ENCODE measurements at places on chromosomes 12 and 14.

- no peak for DNase-seq
Measured at GRCh38 chr14:38705220-38705619, 397.8 kb downstream of the SEC23A start.

DNA sequence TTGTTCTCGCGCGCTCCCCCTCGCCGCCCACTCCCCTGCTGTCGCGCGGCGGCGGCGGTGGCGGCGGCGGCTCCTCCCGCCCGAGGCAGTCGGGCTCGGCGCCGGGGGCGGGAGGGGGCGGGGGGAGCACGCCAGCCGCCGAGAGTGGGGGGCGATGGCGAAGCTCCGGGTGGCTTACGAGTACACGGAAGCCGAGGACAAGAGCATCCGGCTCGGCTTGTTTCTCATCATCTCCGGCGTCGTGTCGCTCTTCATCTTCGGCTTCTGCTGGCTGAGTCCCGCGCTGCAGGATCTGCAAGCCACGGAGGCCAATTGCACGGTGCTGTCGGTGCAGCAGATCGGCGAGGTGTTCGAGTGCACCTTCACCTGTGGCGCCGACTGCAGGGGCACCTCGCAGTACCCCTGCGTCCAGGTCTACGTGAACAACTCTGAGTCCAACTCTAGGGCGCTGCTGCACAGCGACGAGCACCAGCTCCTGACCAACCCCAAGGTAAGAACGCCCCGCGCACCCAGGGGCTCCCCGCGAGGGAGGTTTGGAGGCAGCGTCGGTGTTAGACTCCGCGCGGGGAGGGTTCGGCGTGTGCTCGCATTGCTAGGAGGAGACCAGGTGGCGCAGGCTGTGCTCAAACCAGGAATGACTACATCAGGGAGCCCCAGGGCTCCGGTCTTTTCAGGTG, 629 bp downstream of the KCNMB4 start:
- DNase-seq = no peak

DNA sequence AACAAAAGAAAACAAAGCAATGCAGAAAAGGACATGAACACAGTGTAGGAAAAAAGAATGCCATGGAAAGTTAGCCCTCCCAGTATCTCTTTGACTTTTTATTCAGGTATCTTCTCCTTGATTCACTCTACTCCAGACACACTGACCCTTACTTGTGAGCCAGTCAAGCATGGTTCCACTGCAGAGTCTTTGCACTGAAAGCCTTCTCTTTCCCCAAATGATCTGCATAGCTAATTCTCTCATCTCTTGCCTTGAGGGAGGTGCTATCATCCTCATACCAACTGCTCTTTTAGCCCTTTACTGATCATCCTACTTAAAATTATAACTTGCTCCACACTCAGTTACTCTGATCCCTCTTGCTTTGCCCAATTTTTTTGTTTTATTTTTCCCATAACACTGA, 101.2 kb upstream of the SLC16A7 start:
- DNase-seq = no peak

DNA sequence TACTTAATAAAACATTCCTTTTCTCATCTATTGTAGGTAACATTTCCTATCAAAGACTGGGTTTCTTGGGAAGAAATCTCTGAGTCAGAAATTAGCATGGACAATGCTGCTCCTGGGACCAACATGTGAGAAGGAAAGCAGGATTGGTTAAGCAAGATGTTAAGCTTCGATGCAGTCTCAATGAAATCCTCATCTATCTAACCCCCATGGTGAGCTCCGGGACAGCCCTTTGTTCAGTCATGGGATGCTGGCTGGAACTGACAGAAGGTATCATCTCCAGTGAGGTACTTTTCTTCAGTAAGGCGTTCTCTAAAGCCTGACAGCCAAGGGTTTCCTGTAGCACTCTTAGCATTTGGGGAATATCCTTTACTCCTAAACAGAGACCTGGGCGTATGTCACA, 82.8 kb upstream of the SINHCAF start:
- DNase-seq = no peak

GRCh38 chr12:67288561-67288960, 19.4 kb downstream of the CAND1 start:
- DNase-seq = no peak

DNA sequence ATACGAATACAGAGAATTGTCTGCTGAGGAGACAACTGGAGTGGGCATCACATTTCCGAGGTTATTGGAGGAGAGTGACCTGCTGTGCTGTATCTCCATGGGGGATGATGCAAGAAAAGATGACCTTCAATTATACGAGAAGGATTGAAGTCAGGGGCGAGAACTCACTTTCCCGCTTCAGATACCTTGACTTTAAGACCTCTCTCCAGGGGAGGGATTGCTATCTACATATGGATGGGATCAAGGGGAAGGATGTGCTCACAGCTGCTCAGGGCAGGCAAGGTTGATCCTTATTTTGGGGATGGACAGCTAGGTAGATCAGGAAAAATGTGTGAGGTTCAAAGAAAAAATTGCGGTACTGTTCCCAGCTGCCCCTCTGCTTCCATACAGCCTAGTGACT, 24.4 kb downstream of the NEUROD4 start:
- DNase-seq = no peak

DNA sequence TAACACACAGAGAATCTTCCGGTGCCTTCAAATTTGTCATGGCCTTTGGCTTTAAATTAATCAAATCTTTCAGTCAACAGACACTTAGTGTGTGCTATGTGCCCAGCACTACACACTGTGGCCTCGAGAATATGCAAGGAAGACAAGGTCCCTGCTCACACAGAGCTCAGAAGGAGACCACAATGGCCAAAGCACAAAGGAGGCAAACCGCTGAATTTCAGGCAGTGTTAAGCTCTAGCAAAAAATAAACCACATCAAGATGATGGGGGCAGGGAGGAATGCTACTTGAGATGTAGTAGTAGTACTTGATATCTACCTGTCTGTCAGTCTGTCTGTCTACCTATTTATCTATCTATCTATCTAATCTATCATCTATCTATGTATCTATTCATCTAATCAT, 227.9 kb downstream of the TMEM132D start:
- no peak for DNase-seq

DNA sequence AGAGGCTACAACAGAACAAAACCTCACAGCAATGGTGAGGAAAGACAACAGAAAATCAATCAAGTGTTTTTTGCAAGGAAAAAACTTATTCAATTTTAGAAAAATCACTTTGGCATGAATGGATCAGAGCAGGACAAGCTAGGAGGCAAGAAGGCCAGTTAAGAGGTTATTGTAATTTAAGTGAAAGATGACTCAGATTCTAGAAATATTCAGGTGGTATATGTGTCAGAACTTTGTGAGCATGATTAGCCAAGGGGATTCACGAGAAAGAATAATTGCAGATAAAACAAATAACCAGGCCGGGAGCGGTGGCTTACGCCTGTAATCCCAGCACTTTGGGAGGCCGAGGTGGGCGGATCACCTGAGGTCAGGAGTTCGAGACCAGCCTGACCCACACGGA, 12.7 kb downstream of the GCH1 start:
- no peak for DNase-seq

DNA sequence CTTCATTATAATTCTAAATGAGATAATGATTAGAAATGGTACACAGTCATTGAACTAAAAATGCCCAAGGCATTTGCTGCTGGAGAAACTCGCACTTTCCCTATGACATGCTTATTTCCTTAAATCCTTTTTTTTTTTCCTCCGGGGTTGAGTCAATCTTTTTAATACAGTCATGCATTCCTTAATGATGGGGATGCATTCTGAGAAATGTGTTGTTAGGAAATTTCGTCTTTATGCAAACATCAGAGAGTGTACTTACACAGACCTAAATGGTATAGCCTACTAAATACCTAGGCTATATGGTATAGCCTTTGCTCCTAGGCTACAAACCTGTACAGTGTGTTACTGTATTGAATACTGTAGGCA, 29.8 kb upstream of the DACT1 start:
- DNase-seq = no peak

DNA sequence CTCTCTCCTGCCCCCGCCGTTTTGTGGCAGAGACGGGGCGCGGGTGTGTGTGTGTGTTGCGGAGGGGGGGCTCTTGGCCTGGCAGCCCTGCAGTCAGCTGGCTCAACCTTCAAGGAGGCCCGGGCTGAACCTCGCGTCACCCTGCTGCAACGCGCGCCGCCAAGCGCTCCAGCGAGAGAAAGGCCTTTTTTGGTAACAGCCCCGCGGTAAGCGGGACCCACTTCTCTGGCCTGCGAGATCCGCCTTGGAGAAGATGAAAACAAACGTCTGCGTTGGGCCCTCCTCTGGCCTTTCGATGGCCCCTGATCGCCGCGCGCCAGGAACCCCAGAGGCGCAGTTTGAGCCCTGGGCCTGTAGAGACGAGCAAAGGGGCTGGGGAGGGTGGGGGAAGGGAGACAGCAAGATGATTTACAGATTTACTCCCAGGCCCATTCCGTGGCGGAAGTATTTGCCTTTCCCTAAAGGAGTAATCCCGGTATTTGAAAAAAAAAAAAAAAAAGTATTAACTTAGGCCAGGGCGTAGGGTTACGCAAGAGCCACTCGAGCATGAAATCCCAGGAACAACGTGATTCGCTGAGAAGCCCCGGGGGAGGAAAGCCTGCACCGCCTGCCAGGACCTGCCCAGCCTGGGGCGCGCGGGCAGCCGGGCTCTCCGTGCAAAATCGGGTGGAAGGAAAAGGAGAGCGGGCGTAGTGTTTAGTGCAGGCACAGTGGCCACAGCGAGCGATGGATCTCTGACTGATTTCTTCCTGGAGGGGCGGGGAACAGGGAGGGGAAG, 4.5 kb upstream of the IRF2BPL start:
- DNase-seq = peak; percentile 66

DNA sequence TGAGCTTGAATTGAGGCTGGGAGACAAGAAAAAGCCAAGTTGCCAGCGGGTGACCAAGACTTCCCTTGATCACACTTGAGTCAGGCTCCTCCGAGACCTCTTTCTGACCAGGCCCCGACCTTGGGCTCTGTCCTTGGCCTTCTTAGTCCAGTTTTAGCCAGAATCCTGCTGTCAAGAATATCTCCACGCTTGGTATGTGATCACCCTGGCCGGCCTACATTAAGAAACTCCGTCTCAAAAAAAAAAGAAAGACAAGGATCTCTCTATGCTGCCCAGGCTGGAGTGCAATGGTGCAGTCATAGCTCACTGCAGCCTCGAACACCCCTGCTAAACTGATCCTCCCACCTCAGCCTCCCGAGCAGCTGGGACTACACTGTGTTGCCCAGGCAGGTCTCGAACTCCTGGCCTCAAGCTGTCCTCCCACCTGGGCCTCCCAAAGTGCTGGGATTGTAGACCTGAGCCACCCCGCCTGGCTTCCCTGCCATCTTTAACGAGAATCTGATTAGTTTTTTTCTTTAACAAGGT, 1.0 kb upstream of the ITPK1 start:
- DNase-seq = no peak

- DNase-seq = no peak
Measured at GRCh38 chr12:110538869-110539622, 36.9 kb downstream of the RAD9B start.

- DNase-seq = peak; percentile 8
Measured at GRCh38 chr14:57390806-57391516, 575 bp downstream of the NAA30 start.

DNA sequence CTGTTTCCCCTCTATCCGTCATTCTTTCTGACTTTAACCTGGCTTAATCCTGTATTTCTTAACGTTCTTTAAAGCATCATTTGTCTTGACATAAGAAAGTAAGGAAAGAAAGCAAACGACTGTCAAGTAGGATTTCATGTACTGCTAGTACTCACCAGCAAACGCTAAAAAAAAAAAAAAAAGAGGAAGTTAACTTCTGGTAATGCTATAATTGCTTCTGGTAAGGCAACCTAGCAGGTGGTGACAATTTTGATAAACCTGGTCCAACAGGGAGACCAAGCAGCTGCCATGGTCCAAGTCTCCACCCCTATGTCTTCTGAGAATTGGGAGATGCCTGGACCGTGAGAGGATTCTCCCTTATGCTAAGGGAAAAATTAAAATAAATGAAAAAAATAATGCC, 306.6 kb downstream of the DAD1 start:
- no peak for DNase-seq

GRCh38 chr14:91912035-91912434, 35.5 kb downstream of the FBLN5 start:
- DNase-seq = no peak

- no peak for DNase-seq
Measured at GRCh38 chr14:50864237-50864636, 7.6 kb upstream of the ABHD12B start.

DNA sequence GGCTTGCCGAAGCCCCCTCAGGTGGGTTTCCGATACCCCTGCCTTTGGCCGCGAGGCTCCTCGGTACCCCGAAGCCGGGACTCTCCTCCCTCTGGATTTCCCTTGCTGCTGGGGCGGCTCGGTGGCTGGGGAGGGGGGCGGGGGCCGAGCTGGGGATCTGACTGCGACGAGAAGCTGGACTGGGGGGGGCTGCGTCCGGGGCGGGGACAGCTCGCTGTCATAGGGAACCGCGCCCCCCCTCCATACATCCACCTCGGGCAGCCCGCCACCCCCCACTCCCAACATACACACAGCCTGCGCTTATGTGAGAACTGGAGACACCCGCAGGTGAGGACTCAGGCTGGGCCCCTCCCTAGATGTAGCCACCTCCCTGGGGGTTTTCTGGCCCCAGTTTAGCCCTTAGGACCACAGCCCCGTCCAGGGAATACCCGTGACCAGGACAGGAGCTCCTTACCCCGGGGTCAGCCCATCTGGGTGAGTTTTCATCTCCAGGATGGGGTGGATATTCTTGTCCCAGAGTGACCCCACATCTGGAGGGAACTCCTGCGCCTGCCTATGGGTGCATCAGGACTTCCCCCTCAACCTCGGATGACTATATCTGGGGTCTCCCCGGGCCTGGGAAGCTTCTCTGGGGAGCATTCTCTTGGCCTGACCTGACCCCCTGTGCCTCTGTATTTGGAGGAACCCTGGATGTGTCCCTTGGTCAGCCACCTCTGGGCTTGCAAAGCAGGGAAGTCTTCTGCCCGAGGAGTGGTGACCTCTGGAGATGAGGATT, 687 bp downstream of the ASIC1 start:
- no peak for DNase-seq

- no peak for DNase-seq
Measured at GRCh38 chr12:3556716-3557115, 65.7 kb downstream of the PRMT8 start.

DNA sequence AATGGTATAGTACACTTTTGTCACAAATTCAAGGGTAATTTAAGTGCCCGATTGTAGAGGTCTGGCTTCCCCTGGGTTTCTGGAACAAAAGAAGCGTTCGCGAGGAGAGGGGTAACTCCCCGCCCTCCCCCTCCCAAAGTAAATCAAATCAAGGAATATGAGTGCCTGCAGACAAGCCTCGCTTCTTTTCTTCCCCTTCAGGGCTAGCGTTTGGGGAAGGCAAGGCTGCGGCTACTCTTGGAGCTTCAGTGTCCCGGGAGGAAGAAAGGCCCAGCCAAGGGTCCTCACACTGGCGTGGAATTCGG, 456 bp upstream of the TMPO start:
- DNase-seq = no peak

DNA sequence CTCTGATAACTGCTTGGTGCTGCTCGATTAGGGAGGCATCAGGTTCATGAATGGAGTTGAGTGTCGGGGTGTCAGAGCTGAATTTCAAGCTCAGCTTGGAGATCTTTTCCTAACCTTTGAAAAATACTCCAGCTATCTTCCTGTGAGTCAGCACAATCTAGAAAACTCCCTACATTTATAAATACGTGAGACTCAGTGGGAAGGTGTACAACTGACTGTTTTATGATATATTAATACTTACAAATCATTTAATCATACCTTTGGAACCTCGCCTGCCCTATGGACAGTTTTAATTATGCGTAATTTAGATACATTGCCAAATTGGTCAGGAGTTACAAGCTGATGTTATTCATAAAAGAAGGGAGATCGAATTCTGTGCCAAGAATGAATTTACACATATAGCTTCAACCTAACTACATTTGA, 961 bp downstream of the CMAS start:
- DNase-seq = no peak

All from stimulated activated CD4-positive, alpha-beta T cell treated with anti-CD3 and anti-CD28 coated beads, Interleukin-15, amount 100 ng/mL, for 48 hours (primary cell).